Stimulated activated CD4-positive, alpha-beta T cell treated with anti-CD3 and anti-CD28 coated beads, Interleukin-12 subunit alpha, Interleukin-12 subunit beta, amount 100 ng/mL, for 4 hours (primary cell): ENCODE measurements at places on chromosomes 1 and 21.

GRCh38 chr1:48948562-48948961, 171.9 kb upstream of the BEND5 start:
- no peak for DNase-seq

GRCh38 chr1:34923490-34923889, 6.0 kb downstream of the DLGAP3 start:
- DNase-seq, result no peak

GRCh38 chr1:211355873-211356272, 29.2 kb downstream of the TRAF5 start:
- DNase-seq, result no peak

DNA sequence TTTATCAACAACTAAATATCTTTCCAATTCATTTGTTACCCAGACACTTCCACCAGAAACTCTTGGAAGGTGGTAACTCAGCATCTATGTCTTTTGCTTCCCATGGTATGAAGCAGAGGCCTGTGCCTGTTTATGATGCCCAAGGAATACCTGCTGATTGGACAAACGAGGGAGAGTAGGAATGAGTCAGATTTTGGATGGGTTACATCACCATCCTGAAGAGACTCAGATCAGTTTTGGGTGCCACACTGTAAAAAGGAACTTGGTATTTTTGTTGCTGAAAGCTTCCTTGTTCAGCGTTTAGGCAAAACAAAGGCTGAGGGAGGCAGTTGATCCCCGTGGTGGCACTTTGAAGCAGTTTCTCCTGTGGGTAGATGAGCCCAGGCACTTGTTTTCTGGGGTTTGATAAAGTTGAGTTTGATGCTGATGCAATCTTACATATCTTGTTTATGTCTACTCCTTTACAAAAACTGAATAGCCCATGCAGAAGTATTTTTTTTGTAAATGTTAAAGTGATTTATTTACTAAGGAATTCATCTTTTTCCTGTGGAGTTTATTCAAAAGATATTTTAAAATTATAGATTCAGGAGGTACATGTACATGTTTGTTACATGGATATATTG, 26.7 kb upstream of the CYP4X1 start:
- no peak for DNase-seq

DNA sequence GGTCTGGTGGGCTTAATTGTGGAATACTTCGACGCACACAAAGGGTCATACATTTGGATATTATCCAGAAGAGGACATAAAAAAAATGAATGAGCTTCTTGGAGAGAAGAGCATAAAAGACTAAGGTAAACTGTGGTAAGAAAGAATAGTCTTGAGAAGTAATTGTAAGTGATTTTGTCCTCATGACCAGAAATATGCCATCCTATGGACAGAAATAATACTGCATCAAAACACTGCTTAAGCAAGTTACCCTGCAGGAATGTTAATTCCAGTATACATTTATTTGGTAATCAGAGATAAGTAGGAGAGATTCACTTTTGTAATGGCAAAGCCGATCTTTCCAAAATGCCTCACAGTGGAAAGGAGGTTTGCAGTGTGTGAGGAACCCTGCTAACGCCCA, 111.9 kb downstream of the NRIP1 start:
- DNase-seq, result no peak

DNA sequence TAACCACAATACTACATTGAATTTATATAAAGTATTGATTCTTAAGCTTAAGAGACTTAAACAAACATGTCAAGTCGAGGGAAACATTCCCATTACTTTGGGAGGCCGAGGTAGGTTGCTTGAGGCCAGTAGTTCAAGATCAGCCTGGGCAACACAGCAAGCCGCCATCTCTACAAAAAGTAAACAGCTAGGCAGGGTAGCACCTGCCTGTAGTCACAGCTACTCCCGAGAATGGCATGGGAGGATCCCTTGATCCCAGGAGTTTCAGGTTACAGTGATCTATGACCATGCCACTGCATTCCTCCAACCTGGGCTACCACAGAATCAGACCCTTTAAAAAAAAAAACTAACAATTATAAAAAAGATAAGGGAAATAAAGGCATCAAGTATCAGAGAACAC, 50.4 kb downstream of the EIF4G3 start:
- no peak for DNase-seq

GRCh38 chr1:1051127-1051810, 22.8 kb downstream of the RNF223 start:
- no peak for DNase-seq

- DNase-seq, result no peak
Measured at GRCh38 chr21:41269535-41269934, 47.1 kb upstream of the FAM3B start.

GRCh38 chr1:119143706-119144105, 3.3 kb upstream of the WARS2 start:
- DNase-seq, result no peak

- no peak for DNase-seq
Measured at GRCh38 chr1:209509039-209509438, 74.5 kb upstream of the CAMK1G start.

DNA sequence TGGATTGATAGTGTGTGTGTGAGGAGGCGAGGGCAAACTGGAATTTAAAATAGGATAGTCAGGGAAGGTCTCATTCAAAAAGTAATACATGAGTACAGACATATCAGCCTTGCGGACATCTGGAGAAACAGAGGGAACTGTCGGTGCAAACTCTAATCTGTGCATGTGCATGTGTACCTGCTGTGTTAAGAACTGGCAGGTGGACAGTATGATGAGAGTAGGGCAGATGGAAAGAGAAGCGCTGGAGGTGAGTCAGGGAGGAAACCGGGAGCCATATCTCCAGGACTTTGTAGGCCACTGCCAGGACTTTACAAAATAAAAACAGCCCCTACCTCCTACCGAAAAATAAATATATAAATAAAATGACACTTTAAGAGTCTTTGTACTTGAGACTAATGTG, 31.3 kb upstream of the MYBPHL start:
- no peak for DNase-seq

DNA sequence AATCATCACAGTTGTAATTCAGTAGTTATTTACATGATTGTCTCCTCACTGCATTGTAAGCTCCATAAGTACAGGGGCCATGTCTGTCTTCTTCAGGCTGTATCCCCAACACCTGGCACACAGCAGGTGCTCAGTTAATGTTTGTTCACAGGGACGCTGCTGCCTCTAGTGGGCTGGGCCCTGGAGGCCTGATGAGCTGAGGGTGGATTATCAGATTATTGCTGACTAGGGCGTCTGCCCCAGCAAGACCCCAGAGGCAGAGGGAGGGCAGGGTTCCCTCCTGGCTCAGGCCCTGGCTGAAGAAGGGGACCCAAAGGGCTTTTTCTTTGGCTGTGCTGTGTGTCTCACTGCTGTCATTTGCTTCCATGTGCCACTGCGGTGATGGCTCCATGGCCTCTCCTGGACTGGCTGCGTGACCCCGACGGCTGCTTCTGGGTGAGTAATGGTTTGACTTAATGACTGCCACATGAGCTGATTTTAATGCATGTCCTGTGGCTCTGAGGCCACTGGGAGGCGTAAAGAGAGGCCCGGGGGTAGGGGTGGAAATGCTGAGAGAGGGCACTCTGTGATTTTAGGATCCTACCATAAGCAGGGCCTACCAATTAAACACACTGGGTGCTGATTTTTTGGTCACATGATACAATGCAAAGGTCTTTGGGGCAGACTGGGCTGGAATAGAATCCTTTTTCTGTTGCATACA, 20.8 kb upstream of the EPB41 start:
- no peak for DNase-seq

DNA sequence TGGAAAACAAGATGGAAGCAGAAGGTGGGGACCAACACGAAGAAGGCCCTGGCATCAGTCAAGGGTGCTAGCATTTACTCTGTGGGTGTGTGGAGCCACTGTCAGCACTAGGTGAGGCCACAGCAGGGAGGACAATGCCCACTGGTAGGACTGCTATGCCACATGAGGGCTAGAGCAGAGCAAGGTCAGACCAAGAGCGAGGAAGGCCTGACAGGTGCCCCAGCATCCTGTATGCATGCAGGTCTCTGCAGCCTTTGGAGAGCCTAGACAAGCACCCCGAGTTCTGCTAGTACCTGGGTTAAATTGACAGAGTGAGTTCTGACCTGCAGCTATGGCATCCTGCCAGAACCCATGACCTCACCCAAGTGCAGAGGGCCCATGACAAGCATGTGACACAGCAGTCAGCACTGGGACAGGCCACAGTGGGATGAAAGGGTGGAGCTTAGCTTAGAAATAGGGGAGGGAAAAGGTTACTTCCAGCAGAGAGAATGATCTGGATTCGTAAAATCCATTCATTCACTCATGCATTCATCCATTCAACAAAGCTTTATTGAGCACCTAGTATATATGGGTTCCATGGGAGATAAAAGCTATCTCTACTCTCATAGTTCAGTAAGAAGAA, 9.0 kb upstream of the CSF1 start:
- DNase-seq, result no peak

GRCh38 chr1:234969011-234969441, 159.6 kb downstream of the TOMM20 start:
- DNase-seq, result no peak

- DNase-seq, result no peak
Measured at GRCh38 chr1:199690496-199690895, 337.0 kb upstream of the NR5A2 start.

- DNase-seq, result no peak
Measured at GRCh38 chr1:244150665-244151064, 99.6 kb downstream of the ZBTB18 start.

DNA sequence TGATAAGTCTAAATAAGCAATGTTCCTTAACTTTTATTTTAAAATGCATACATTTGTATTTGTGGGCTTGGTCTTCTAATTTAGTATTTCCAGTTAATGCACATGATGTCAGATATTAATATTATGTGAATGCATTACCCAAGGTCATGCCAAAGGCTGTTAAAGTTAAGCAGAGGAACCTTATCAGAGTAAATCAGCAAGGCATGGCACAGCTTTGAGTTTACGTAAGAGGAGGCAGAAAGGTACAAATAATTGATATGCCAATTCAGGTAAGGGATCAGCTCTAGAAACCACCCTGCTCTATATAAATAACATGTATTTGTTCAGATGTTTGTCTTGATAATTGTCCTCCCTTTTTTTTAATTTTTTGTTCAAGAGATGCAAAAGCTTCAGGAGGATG, 64.5 kb upstream of the CHRM3 start:
- no peak for DNase-seq
